ENCODE measurements at places on chromosomes 1 and 21. TPM values are rescaled to one million over a fixed set of nuclear protein-coding genes. Genes with fewer than 3 reads are reported as not detected.

Gene ATP1A2
- polyA plus RNA-seq = 113 TPM

Gene OR14K1
- not detected for polyA plus RNA-seq

Gene MRPS6
- 41.6 TPM for polyA plus RNA-seq

Gene FMO2
- 1.2 TPM for polyA plus RNA-seq

Gene PDPN
- 34.0 TPM for polyA plus RNA-seq

Gene SEC22B
- 31.8 TPM for polyA plus RNA-seq

Gene PLA2G2D
- not detected for polyA plus RNA-seq

Gene MORN1
- 4.4 TPM for polyA plus RNA-seq

Gene DNASE2B
- 0.27 TPM for polyA plus RNA-seq

Gene ZNF648
- 0.04 TPM for polyA plus RNA-seq

Gene DEPDC1
- polyA plus RNA-seq = 6.5 TPM

Gene C4BPA
- polyA plus RNA-seq = 0.28 TPM

Gene RHCE
- polyA plus RNA-seq = 1.0 TPM

Gene LAMC2
- 2.9 TPM for polyA plus RNA-seq

Measured in muscle of arm (tissue), 14 donors.